ENCODE measurements at places on chromosomes 1 and 21.
A peak's percentile ranks its signal among the peaks of the same experiment; 100 is the strongest.

- peak; percentile 71 for DNase-seq
These were observed 37.2 kb downstream of the WNT4 start for GRCh38 chr1:22105611-22106207.

DNA sequence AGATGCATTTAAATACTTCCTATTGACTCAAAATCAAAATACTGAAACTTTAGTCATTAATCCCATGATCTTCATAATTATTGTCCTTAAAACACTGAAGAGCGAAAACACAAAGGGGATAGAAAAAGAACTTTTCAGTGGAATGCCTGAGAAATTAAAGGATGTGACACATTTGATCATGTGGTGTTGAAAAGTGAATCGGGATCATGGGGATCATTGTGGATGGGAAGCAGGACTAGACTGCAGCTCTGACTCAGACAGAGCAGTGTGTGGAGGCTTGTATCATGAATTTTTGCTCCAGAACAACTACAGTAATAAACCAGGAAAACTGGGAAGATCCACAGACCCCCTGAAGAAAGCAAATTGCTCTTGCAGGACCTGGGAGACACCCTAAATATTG lies 161.1 kb upstream of the CXADR start:
- DNase-seq = no peak

- DNase-seq = no peak
These were observed 16.5 kb upstream of the HSD17B7 start for GRCh38 chr1:162774007-162774406.

DNA sequence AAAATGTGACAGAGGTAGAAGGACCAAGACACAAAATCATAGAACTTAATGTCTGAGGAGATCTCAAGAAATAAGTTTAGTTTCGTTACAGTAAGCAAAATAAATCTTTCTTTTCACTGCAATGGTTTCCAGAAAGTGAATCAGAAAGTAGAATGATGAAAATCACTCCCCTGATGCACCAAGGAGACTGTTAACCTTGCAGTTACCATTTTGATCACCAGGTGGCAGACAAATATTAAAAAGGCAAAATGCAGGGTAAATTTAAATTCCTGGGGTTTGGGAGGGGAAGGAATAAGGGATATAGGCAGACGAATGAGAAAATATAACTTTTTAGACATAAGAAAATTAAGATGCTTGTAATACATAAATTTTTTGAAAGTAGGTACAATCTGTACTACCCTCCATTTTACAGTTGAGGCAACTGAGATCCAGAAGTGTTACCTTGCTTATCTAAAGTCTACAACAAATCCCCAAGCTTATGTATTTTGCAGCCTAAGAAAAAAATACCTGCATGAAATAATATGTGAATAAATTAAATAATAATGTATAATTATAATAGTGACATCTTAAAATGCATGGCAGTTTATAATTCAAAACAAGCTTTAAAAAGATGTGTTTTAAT lies 253.2 kb downstream of the CRB1 start:
- DNase-seq = peak; percentile 64

- DNase-seq = peak; percentile 65
These were observed 27.4 kb downstream of the VANGL1 start for GRCh38 chr1:115669002-115669673.
